ENCODE measurements at places on chromosomes 3 and 15. TPM values are rescaled to one million over a fixed set of nuclear protein-coding genes. Genes with fewer than 3 reads are reported as not detected.

DNA sequence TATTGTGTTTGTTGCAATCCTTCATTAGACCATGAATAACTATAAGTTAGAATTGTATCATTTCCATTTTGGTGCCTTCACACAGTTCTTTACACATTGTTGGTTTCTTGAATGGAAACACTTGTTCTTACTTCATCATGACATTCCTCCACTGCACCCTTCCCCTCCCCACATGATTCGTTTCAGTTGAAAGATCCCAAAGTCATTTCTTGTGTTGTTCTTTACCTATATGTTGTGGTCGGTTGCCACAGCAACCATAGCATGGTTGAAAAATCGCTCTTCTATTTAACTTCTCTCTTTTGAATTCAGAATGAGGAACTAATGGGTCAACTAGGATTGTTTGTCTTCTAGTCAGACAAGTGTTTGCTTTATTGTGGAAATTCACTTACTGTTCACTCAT, 103.3 kb downstream of the IL1RAP start:
- DNase-seq = peak; percentile 17

DNA sequence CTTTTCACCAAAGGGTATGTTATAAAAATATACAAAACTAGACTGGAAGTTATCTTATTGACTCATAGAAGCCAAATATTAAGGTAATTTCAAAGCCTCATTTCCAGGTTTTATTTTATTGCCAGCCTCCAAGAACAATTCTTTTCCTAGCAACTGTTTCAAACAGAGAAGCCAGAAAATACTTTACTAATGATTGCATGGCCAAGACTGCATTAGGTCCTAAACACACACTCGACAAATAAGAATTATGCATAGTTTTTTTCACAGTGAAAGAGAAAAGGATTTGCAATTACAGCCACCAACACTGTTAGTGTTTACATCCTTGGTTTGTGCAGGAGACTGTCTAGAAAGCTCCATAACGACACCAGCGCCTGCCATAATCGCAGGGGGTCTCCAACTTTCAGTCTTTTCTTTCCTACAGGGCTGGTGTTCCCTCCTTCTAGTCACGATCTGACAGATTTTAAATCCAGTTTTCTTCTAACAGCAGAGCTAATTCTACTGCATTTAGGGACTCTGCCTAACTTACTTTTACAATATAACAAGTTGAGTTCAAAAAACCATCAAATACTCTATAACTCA, 58.1 kb downstream of the CLASP2 start:
- no peak for DNase-seq

The RPL32 gene
- polyA plus RNA-seq = 3,425 TPM

DNA sequence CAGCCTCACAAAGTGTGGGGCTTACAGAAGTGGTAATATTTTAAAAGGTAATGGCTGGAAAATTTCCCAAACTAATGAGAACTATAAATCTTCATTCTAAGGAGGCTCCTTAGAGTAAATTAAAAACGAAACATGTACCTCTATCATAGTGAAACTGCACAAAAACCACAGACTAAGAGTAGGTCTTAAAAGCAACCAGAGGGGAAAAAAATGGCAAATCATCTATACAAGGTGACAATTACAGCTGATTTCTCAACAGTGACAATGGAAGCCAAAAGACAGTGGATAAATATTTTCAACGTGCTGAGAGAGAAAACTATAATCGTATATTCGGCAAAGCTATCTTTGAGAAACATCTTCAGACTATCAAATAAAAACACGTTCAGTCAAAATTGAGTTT, 20.6 kb downstream of the HEG1 start:
- no peak for DNase-seq

DNA sequence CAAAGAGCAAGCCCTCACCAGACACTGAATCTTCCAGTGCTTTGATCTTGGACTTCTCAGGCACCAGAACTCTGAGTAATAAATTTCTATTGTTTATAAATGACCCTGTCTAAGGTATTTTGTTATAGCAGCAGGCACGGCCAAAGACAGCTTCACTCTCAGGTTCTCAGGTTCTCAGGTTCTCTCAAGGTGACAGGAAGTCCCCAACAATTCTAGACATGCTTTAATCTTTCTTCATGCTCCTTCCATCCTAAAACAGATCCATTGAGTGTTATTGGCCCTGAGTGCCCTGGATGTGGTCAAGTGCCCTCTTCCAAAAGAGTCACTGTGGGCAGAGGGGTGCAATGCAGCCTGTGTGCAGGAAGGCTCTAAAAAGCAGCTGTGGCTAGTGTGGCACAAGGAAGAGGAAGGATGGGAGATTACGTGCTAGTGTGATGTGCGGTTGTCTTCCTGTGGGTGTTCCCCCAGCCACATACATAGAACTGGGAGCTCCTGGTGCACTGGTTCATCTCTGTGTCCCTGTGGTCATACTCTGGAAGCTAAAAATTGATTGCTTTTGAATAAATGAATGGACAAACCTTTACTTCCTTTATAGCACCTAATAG, 11.0 kb upstream of the RAB7A start:
- DNase-seq = no peak
